NCI-H1694 treated with DMSO at 0.1 percent for 48 hours (cell line): ENCODE measurements at places on chromosomes 5 and 9.

- DNase-seq: peak; percentile 59
Measured at GRCh38 chr5:4862500-4862899, 277.6 kb upstream of the ADAMTS16 start.

DNA sequence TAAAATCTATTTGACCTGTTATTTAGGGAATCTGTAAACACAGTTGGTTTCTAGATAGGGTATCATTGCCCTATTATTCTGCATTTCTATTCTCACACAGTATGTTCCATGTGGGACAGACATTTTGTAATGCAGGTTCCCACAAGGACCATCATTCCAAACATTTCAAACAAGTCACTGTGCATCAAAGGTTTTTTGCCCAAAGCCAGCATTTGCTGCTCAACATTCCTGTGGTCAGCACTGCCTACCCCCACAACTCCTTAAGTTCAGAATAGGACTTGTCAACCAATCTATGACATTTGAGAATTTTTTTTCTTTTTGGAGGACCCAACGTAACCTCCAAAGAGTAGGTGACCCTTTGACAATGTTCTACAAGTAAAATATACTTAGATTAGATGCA is 95.7 kb downstream of the LPAR1 start:
- no peak for DNase-seq

GRCh38 chr9:20582150-20582549 is 40.1 kb downstream of the MLLT3 start:
- DNase-seq: no peak

DNA sequence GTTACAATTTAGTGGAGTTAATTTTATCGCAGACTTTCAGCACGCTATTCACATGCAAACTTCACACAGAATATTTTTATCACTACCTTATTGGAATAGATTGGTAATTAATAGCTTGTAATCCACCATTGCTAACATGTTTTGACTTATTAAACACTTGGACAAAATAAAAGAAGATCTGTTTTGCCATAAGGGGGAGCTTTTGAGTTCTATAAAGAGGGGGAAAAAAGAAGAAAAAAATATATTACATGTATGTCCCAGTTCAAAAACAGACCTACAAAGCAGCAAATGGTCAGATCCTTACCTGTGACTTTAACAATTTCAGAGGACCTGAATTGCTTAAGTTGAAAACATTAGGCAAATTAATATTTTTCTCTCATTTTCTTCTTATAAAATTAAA is 1.2 kb upstream of the PAPPA start:
- peak; percentile 14 for DNase-seq

- no peak for DNase-seq
Measured at GRCh38 chr5:112923148-112923917, 1.3 kb upstream of the REEP5 start.

GRCh38 chr9:71975833-71976232 is 64.4 kb downstream of the C9orf85 start:
- peak; percentile 14 for DNase-seq

GRCh38 chr9:88272986-88273385 is 115.3 kb upstream of the SPIN1 start:
- DNase-seq: no peak

DNA sequence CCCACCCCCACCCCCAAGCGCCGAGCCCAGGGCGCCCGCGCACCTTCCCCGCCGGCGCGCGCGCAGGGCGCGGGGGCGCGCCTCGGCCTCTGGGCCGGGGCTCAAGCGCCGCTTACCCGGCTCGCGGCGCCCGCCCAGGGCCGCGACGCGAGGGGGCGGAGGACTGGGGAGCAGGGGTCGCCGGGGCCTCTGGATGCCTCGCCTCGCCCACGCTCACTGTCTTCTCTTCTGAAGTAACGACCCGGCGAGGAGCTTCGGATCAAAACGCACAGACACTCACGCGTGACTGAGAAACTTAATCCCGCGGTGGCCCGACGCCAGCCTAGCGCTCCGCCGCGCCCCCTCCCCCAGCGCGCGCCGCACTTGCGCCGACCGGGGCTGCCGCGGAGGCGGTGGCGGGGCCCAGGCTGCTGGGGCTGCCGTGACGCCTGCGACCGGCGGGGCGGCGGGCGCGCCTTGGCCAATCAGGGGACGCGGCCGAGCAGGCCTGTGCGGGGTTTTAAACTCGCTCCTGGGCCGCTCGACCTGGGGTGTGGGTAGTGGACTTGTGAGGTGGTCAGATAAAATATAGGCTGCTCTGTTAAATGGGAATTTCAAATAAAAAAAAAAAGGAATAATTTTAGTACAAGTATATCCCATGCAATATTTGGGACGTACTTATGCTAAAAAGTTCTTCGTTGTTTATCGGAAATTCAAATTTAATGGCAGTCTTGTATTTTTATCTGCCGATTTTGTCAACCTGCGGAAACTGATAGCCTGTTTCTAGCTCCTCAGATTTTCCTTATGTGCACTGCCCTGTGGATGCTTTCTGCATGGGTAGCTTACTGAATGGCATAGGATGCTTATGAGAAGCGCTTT is at the start of gene MPDZ:
Gene MPDZ (minus strand): TSS at position 409 of the 858 bp plus-strand sequence. CDS start 29,377 bp downstream, outside the sequence.
- DNase-seq: peak; percentile 54

GRCh38 chr5:57210633-57211032 is 36.8 kb downstream of the GPBP1 start:
- no peak for DNase-seq

- no peak for DNase-seq
Measured at GRCh38 chr5:87588316-87588715, 175.6 kb upstream of the CCNH start.

DNA sequence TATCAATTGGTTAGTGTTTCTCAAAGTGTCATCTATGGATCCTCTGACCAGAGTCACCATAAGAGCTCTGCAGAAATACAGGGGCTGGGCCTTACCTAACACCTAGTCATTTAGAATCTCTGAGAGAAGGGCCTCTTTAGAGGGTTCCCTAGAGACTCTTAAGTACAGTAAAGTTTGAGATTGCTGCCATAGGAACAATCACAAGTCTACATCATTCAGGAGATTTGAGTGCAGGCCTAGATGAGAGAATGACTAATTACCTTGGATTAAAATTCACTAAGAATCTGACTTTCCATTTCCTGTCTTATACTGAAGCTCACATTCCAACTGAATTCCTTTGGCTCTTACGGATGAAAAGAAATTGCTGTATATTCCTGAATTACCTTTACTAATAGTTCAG is 182.1 kb upstream of the PTGER4 start:
- no peak for DNase-seq

- no peak for DNase-seq
Measured at GRCh38 chr5:42719034-42719433, 37.6 kb upstream of the CCDC152 start.

DNA sequence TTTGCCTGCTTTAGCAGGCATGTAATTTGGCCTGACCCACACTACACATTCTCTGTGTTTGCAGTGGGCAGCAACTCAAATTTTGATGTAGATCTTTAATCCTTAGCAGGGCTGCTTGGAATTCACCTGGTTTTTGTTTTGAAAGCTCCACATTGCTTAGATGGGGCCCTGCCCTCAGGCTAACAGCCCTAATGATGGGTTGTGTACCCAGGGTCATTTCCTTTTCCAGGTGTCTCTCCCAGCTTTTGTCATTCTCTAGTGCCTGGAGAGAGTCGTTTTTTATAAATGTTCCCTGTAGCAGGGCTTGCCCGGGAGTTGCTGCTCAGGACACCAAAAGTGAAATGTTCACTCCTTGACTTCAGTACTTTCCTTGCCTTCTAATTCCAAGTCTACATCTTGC is 126.3 kb downstream of the TRIO start:
- no peak for DNase-seq
